Sigmoid colon (tissue), 7 donors: ENCODE measurements at places on chromosomes 5 and 9. TPM values are rescaled to one million over a fixed set of nuclear protein-coding genes. Genes with fewer than 3 reads are reported as not detected.

EMB gene
- polyA plus RNA-seq: 2.4 TPM

DOCK8 gene
- polyA plus RNA-seq: 2.4 TPM

AHRR gene
- polyA plus RNA-seq: 0.85 TPM

RGS7BP gene
- not detected for polyA plus RNA-seq

DNA sequence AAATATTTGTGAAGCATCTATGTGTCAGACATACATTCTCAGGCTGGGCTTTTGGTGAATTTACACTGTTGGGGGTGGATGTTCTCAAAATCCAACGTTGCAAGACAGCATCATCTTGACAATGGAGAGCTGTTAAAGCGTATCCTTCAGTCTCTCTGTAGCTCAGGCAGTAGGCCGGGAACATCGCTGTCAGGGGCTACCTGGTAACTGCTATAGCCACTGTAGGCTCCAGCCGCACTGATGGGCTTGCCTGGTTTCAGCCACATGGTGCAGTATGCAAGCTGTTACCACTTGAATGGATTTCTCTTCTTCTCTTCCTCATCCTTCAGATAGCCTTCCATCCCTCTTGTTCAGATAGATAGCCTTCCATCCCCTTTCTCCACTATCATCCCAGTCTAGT is 51.7 kb downstream of the DRD1 start:
- DNase-seq: no peak

- no peak for DNase-seq
Observed at GRCh38 chr5:29697785-29698414, 1495.6 kb upstream of the CDH6 start.

GRCh38 chr9:129549139-129549538 is 71.8 kb downstream of the C9orf50 start:
- peak; percentile 61 for DNase-seq

GRCh38 chr5:115116001-115116400 is 53.7 kb downstream of the TRIM36 start:
- DNase-seq: no peak

DNA sequence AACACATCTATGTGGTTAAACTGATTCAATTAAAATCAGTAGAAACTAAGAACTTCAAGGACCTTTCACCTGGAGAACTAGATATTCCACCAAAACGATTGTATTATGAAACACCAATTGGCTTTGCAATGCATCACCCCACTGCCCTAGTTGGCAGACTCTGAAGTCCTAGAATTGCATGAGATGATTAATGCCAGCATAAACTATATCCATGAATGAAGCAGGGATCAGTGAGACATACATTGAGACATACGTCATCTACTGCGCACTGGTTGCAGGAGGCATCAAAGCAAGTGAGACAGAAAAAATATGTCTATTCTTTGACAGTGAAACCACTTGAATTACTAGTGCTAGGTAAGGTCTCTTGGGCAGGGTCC is 9.7 kb upstream of the ZNF354A start:
- DNase-seq: no peak

DNA sequence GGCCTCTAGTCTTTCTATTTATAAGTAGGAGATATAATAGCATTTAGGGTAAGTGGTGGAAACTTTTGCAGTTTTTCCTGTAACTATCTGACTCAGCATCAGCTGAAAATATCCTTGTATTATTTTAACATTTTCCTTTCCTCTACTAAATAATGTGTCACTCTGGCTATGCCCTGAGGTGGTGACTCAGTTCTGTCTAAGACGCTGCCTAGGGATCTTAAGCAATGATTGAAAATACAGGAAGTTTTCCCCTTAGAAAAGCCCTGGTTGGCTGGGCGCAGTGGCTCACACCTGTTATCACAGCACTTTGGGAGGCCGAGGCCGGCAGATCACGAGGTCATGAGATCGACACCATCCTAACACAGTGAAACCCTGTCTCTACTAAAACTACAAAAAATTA is 9.3 kb upstream of the EDIL3 start:
- DNase-seq: no peak

DNA sequence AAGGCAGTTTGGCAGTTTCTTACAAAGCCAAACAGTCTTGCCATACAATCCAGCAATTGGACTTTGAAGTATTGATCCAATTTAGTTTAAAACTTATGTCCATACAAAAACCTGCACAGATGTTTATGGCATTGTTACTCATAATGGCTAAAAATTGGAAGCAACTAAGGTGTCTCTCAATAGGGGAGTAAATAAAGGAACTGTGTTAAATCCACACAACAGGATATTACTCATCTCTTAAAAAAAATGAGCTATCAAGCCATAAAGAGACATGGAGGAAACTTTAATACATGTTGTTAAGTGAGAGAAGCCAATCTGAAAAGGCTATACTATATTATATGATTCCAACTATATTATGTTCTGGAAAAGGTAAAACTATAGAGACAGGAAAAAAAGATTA is 313.6 kb upstream of the CD180 start:
- DNase-seq: no peak

DNA sequence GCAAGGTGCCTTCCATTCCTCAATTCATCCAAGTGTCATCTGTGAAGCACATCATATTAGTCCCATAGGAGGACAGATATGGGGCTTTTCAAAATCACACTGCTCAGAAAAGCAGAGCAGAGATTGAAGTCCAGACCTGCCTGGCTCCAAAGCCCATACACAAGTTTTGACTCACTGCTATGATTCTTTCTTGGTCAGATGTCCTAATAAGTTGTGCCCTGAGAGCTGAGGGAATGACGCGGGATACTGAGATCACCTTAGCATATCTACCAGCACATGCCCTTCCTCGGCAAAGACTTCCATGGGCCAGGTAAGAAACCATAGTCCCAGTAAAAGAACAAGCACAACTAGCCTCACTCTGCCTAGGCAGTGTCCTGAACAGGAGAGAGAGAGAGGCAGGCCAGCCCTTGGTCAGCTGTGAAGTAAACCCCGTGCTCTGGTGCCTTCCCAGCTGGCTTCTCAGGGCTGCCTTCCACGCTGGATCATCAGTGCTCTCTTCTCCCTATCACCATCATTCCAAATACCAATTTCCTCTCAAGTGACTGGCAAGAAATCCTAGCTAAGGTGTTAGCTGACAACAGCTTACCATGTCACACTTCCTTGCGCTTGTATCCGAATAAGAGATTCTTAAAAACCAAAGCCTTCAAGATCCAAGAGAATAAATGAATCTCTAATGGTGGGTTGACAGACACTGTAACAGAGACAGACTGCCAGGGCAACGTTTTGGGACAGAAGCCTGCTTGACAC is 73.2 kb downstream of the SIL1 start:
- no peak for DNase-seq

DNA sequence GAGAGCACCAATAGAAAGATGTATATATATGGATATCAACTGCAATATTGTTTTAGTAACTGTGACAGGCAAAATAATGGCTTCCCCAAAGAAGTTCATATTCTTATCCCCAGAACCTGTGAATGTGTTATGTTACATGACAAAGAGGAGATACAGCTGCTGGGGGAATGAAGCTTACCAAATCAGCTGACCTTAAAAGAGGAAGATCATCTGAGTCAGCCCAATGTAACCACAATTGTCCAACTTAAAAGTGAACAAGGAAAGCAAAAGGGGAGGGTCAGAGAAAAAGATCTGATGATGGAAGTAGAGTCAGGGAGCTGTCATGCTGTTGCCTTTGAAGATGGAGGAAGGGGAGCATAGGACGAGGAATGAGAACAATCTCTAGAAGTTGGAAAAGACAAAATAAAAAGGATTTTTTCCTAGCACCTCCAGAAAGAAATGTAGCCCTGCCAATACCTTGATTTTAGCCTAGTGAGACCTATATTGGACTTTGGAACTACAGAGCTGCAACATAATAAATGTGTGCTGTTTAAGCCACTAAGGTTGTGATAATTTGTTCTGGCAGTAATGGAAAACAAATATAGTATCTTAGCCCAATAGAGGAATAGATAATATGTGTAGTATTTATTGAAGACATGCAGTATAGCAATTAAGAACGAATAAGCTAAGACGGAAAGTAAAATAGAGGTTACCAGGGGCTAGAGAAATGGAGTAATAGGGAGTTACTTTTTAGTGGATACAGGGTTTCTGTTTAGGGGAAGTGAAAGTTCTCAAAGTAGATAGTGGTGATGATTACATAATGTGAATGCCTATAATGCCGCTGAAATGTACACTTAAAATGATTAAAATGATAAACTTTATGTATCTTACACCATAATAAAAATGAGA is 115.9 kb downstream of the PIK3R1 start:
- DNase-seq: no peak
